ENCODE measurements at places on chromosomes 1 and 21.

GRCh38 chr1:119279456-119280381 lies 88.9 kb upstream of the HAO2 start:
- no peak for DNase-seq

DNA sequence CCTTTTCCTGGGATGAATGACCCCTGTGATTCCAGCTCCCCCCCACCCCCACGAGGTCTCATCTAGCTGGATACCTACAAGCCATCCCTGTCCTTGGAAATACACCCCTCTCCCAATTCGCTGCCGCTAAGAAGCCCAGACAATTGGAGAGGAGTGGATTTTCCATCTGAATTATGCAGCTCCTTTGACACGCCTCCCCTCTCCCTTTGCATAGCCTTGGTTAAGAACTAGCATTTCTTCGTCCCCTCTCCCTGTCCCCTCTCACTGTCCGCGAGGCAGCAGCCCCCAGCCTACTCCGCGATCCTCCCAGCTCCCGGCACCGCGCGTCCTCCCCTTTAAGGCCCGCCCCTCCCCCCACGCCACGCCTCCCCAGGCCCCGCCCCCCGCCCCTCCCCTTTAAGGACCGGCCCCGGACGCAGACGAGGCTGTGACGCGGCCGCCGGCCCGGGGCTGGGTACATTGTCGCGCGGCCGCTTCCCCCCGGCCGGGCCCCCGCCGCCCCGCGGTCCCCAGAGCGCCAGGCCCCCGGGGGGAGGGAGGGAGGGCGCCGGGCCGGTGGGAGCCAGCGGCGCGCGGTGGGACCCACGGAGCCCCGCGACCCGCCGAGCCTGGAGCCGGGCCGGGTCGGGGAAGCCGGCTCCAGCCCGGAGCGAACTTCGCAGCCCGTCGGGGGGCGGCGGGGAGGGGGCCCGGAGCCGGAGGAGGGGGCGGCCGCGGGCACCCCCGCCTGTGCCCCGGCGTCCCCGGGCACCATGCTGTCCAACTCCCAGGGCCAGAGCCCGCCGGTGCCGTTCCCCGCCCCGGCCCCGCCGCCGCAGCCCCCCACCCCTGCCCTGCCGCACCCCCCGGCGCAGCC lies at the start of gene MAPKAPK2:
TSS of gene MAPKAPK2 (plus strand) at position 428 of the 856 bp plus-strand sequence. CDS start at position 753, 325 bp downstream.
- DNase-seq: peak; percentile 12

DNA sequence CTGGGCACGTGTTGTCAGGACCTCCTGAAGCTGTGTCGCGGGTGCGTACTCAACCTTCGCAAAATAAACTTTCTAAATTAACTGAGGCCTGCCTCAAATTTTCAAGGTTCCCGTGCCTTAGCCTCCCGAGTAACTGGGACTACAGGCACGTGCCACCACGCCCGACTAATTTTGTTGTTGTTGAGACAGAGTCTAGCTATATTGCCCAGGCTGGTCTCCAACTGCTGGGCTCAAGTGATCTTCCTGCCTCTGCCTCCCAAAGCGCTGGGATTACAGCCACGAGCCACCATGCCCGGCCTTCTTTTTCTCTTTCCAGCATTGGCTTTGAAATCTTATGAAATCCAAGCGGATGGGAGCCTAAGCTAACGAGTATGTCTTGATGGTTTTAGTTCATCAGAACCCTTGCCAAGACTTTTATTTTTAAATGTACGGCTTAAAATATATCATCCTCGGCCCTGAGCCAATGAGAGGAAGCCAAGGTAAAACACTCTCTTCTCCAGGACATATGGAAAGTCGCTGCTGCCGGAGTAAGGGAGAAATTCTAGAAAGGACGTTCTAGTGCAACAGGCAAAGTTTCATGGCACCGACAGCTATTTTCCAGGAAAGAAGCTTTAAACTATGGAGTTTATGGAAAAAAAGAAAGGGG lies 12.7 kb upstream of the ERVH48-1 start:
- no peak for DNase-seq

DNA sequence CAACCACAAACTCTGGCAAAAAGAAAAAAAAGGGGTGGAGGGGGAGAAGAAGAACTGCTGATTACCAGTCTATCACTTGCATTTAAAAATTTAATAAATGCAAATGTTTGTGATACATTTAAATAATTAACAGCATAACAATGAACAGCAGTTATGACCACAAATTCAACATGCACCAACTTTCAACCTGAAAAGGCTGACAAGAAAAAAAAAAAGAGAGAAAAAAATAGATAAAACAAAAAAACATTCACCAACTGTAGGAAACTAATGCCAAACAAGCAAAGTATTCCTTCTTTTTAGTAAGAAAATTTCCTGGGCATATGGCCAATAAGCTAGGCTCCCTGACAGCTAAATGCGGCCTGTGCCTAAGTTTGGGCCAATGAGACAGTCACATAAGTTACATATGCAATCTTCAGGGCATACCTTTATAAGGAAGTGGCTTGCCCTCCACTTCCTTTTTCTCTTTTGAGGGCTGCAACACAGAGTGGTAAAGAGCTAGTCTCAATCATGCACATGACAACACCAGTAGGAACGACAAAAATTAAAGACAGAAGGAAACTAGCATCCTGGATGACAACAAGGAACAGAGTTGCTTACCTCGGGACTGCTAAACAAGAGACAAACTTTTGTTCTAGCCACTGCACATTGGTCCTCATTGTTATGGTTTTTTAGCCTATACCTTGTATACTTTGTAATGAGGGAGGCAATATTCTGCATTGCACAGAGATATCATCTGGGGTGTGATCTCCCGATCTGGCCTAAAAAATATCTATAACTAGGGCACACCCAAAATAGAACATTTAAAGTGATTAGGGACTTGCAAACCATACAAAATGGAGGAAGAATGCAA lies 24.2 kb upstream of the PHTF1 start:
- no peak for DNase-seq

DNA sequence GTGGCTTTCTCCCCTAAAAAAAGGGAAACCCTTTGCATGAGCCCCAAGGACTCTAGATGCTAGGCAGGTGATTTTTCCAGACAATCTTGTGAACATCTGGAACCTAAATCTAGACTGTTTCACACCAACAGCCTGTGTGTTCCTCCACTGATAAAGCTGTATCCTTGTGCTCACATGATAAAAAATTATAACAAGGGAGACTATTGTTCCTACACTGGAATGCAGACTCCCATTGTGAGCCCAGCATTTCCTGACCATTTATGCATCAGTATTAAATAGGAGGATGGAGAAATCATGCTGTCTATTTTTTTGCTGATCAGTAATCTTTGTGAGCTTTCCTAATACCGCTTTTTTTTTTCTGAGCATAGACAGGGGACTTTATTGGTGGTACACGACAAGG lies 52.5 kb downstream of the ZNF697 start:
- DNase-seq: no peak

GRCh38 chr1:115976921-115977498 lies 697 bp downstream of the SLC22A15 start:
- DNase-seq: no peak

DNA sequence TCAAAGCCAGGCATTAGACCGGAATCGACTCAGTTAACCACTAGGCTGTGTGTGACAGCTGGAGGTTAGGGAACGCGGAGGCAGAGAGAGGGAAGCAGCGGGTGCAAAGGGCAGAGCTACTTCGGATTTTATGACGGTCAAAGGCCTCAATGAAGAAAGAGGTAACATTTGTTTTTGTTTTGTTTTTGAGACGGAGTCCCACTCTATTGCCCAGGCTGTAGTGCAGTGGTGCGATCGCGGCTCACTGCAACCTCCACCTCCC lies 276.8 kb upstream of the GREM2 start:
- DNase-seq: no peak

- DNase-seq: no peak
Observed at GRCh38 chr1:214532070-214532469, 19.3 kb downstream of the PTPN14 start.

- DNase-seq: no peak
Observed at GRCh38 chr1:27543284-27543683, 53.3 kb upstream of the WASF2 start.

DNA sequence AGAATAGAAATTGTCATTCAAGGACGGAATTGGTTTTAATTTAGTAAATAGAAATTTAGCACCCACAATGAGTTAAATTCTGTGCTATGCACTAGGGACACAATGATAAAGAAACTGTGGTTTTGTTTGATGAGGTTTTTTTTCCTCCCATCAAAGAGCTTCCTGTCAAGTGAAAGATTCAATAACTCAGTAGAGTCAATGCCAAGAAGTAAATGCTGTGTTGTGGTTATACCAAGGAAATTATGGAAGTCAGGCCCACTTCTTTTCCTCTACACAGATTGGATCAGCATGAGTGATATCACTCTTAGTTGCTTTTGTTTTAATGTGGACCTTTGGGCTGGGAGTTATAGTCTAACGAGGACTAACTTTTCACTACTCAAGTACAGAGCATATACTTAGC lies 1269.6 kb upstream of the ADGRL2 start:
- no peak for DNase-seq

- DNase-seq: no peak
Observed at GRCh38 chr1:87993051-87993450, 664.4 kb downstream of the LMO4 start.

DNA sequence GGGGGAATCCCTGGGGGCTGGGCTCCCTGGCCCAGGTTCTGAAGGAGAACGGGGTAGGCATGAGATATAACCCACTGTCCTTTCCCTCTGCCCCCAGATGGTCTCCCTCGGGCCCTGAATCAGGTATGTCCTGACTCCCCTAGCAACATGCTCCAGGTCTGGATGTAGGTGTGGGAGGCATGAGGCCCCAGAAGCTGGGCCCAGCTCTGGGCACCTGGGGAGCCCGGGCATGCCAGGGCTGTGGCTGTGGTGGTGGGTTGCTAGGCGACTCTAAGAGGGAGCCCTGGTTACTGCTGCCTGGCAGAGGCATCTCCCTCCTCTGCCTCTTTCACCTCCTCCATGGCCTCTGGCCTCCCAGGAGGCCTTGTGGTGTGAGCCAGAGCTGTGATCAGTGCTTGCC lies 16.2 kb downstream of the FOXO6 start:
- no peak for DNase-seq

- no peak for DNase-seq
Observed at GRCh38 chr1:227357171-227357926, 39.1 kb upstream of the CDC42BPA start.

GRCh38 chr1:178241057-178241456 lies 147.2 kb downstream of the RASAL2 start:
- DNase-seq: no peak

GRCh38 chr21:46229133-46229922 lies 754 bp upstream of the LSS start:
- no peak for DNase-seq

DNA sequence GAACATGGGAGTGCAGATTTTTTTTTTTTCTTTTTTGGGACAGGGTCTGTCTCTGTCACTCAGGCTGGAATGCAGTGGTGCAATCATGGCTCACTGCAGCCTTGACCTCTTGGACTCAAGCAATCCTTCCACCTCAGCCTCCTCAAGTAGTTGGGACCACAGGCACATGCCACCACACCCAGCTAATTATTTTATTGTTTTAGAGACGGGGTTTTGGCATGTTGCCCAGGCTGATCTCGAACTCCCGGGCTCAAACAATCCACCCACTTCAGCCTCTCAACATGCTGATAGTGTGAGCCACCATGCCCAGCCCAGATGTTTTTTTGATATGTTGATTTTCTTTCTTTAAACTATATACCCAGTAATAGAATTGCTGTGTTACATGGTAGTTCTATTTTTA lies 57.7 kb downstream of the RGSL1 start:
- DNase-seq: no peak

- DNase-seq: no peak
Observed at GRCh38 chr1:113255720-113256347, 134.5 kb upstream of the MAGI3 start.

DNA sequence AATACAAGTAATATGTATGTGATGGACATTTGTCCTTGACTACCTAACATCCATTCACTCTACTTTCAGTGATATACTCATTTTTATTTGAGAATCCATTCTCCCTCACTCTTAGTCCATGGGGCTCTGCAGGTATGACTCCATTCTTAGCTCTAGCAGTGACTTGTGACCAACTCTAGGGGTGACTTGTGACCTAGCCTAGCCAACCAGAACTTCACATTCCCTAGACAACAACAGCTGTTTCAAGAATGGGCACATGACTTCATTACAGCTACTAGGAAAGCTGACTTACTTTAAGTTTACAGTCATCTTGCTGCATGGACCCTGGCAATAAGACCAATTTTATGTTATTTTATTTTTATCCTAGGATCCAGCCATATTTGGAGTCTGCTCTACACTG lies 23.6 kb upstream of the DDX59 start:
- DNase-seq: no peak

DNA sequence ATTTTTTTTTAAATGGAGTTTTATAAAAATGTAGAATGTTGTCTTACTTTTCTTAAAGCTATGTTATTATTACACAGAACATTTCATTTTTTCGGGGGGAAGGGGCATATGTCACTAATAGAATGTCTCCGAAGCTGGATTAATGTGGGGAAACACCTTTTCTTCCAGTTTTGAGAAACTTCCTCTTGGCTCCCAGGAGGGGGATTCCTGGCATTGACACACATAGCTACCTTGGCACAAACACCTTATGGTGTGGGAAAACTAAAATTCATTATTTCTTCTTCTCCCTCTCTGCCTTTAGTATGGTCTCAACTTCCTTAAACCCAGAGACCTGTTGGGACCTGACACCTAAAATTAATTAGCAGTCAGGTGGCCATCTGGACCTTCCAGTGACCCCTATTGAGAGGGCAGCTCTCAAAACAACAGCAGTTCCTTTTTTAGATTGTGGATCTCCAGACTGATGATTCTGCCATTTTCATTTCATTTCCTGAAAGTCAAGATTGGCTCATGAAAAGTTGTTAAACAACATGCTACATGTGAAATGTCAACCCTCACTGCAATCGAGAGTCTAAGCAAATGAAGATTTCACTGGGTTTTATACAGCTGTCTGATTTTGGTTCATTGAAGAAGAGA lies 70.1 kb upstream of the EDEM3 start:
- DNase-seq: no peak

- DNase-seq: no peak
Observed at GRCh38 chr21:45166931-45167330, 92.6 kb downstream of the ADARB1 start.

DNA sequence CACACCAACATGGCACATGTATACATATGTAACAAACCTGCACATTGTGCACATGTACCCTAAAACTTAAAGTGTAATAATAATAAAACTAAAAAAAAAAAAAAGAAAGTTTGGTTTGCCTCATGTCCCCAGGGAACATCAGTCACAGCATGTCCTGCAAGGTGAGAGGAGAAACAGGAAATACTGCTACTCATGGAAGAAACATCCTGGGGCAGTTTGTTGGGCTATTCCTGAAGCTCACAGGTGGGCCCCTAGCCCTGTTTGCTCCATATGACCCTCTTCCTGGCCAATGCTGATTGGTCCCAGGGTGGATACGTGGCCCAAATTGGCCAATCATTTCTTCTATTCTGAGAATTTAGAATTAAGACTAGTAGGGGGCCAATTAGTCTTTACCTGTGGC lies 103.4 kb upstream of the ADAR start:
- DNase-seq: no peak

DNA sequence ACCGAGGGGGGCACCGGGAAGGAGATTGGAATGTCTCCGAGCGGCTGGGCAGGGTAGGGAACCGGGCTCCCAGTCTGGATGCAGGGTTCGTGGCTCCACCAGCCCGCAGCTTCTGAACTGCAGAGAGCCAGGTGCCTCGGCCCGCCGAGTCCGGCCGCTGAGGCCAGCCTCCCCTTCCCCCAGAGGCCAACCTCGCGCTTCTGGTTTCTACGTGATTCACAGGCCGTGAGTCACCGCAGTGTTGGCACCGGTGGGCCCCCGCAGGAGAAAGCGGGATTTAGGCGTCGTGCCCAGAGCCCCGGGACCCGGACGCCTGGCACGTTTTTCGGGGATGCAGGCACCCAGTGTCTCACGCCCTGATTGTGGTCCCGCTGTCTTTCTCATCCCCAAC lies 458 bp downstream of the CRABP2 start:
- DNase-seq: no peak
